Activated CD8-positive, alpha-beta memory T cell treated with anti-CD3 and anti-CD28 coated beads for 1 hour (primary cell): ENCODE measurements at places on chromosomes 16 and 17.

DNA sequence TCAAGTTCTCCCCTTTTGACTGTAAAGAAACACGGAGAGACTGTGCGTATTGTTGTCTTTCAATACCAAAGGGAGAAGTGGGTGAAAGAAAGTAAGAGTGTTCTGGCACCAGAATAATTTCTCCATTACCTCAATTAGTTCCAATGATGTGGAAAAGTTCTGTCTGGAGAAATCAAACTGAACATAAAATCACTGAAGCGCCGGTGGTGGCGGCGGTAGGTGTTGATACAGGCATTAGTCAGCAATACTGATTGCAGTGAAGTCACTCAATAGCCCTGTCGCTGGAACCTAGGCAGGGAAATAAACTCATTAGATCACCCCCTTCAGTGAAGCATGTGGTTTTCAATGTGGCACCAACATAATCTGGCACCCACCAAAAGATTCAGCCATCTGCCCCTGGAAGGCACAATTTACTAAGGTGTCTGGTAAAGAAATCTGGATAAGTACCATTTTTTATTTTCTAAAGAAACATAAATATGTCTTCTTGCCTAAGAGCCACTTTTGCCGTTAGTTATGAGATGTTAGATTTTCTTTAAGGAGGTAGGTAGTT is 274.2 kb upstream of the SOX9 start:
- no peak for DNase-seq

- no peak for DNase-seq
Measured at GRCh38 chr17:1714980-1715802, 5.0 kb upstream of the TLCD2 start.

DNA sequence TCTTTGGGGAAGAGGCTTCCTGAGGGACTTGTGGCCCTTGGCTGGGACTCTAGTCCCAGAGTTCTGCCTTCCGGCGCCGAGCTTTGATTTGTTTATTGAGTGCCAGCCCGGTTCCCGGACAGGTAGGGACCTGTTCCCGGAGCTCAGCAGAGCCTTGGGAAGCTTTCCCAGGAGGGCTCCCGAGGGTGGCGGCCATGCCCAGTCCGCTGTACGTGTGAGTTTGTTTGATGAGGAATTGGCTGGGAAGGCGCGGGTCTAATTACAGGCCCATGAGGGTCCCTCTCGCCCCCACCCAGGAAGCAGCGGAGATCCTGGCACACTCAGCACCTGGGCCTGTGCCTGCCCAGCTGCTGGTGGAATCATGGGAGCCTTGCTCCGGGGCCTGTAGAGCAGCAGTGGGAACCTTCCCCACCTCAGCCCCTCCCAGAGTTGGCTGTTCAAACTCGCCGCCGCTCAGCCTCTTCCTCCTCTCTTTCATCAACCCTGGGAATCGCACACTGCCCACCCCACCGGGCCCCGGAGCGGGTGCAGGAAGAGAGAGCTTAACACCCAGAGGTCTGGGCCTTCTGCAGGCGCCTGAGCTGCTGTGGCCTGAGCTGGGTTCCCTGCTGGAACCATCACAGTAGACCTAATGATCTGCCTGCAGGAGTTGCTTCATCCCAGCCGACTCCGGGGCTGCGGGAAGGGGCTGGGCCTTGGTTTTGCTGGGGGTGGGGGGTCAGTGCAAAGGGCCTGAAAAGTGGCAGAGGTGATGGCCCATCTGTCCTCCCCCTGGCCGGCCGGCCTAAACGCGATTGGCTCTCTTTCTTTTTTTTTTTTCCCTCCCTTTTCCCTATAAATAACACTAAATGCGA is 313.7 kb downstream of the SEC14L1 start:
- no peak for DNase-seq

DNA sequence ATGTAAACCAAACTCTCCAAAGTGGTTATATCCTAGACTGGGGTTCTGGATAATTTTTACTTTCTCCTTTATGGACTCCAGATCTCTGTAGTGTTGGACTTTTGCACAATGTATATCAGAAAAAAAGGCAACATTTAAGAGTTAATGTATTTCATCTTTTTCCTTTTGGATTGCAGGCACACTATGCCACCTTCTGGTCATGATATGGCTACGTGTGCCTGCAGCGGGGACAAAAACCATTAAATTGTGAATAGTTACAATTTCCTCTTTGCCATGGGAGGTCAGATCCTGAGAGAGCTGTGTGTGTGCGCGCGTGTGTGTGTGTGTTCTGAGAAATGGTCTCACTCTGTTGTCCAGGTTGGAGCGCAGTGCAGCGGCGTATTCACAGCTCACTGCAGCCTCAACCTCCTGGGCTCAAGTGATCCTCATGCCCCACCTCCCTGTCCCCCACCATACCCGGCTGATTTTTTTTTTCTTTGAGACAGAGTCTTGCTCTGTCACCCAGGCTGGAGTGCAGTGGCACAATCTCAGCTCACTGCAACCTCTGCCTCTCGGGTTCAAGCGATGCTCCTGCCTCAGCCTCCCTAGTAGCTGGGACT is 4.3 kb upstream of the SGF29 start:
- DNase-seq: no peak

DNA sequence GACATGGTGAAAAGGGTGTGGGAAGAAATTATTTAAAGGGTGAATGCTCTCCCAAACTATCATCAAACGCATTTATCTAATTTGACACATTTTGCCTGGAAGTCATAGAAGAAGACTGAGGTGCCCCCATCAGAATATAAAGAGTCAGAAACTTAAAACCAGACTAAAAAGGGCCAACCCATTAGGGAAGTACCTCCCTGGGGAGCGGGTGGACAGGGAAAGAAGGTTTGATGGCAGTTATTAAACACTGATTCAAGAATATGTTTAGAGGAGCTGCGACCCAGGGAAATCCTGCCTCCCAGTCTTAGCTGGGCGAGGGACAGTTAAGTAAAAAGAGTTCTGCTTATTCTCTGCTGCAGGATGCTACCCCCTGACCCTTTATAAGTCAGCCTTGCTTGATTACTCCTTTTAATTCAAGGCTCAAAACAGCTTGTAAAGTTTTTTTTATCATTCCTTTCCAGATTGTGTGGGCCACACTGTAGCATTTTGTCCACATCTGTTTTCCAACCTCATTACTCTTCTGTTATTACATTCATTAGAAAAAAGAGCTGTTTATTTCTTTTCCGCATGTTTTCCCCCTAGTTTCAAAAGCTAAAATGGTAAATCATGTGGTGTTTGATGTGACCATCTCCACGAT is 138.5 kb upstream of the TBX2 start:
- no peak for DNase-seq

DNA sequence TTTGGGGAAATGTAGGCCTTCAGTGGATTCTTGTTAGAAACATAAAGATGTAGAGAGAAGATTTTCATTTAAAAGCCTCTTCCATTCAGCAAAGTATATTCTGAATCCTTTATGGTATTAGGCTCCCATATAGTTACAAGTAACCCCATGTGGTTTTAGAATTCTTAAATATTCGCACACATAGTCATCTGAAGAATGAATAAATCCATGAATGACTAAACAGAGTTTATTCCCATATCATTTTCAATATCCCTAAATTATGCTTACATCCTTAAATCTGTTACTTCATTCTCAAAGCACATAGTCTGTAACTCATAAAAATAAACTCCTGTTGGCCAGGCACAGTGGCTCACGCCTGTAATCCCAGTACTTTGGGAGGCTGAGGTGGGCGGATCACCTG is 962.1 kb downstream of the KCNJ18 start:
- DNase-seq: no peak

DNA sequence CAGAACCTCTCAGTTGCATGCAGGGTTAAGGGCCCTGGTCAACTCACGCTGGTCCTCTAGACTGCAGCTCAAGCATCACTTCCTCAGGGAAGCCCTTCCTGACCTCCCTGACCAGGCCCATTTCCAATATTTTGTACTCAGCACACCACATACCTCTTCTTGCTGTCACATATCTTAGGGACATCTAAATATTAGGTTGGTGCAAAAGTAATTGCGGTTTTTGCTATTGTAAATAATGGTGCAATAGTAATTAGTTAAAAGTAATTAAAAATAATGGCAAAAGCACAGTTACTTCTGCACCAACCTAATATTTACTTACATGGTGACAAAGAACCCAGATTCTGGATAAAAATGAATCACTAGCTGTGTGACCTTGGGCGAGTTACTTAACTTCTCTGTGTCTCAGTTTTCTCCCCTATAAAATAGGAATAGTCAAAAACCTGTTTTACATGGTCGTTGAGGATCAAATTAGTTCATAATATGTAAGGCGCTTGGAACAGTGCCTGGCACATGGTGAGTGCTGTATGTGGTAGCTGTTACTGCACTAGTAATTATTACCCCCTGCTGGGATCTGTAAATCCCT is 177.4 kb downstream of the PRKCB start:
- DNase-seq: no peak

DNA sequence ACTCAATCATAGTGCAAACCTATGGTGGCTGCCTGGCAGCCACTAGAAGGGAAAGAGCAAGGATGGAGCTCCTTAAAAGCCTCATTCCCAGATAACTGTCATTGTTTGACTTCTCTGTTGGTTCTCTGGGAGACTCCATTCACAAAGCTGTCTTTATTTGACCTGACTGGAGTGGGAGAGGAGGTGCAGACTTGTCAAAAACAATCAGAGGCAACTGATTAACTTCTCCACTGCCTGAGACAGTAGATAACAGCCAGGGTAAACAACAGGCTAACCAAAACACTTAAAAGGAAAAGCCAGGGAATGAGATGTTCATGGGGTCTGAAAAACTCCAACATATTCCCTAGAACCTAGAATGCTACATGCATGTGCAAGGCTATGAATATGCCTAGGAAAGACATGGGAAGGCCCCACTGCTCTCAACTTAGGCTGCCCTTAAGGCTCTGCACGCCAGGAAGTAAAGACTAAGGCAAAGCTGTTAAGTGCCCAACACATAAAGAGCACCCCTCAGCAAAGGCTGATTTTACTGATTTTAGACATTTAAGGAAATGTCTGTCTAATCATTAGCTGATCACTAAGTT is 82.0 kb downstream of the TTC19 start:
- no peak for DNase-seq

- DNase-seq: no peak
Measured at GRCh38 chr16:85330694-85331188, 218.5 kb upstream of the CIBAR2 start.

GRCh38 chr16:79560318-79560717 is 40.2 kb downstream of the MAF start:
- no peak for DNase-seq

- DNase-seq: no peak
Measured at GRCh38 chr16:71780521-71781089, 28.0 kb downstream of the AP1G1 start.

DNA sequence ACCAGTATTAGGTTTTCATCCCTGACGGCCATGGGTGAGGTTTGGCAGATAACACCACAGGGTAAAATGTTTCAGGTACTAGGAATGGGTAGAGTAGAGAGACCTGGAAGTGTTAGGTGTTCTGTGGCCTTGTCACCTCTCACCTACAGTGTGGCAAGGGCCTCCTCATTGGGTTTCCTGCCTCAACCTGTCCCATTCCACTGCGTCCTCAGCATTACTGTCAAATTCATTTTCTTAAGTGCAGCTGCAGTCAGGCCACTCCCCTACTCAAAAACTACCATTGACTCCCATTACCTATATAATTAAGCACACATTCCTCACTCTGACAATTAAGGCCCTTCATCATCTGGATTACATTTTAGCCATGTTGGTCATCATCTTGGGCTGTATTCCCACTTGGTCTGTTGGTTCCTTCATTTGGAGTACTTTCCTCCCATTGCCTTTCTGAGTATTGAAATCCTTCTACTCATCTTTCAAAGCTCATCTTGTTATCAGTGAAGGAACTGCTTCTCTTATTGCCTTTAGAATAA is 64.5 kb downstream of the NUP88 start:
- DNase-seq: no peak

GRCh38 chr16:84667600-84668309 is 19.4 kb downstream of the KLHL36 start:
- no peak for DNase-seq

DNA sequence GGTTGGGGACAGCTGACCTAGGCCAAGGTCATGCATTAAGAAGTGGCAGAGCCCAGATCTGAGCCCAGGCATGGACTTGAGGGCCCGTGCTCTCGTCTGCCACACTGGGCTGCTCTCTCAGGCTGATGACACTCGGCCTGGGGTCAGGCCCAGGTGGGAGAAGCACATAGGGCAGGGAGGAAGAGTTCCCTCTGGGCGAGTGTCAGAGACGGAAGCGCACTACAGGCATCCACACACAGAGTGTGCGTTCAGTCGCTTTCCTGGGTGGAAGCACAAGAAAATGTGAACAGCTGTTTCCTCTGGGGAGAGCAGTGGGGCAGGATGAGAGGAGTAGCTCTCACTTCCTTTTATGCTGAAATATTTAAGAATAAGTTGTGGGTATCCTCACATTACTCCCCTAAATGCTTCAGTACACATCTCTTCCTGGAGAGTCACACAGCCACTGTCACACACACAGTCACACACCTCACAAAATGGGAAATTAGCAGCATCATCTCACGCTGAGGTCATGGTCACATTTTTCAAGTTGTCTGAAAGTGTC is 59.7 kb downstream of the B9D1 start:
- DNase-seq: no peak

DNA sequence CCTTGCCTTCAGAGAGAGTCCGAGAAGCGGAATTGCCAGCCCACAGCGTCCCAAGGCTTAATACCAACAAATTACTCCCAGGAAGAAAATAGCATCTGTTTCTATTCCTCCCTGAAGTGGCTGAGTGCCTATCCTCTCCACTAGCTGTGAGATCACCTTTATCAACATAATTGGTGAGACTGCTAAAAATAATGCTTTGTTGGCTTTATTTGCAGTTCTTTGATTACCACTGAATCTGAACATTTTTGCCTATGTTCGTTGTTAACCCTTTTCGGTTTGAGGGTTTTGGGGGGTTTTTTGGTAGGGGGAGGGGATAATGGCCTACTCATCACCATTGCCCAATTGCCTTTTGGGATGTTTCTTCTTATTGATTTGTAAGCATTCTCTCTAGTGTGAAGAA is 31.0 kb downstream of the MMP15 start:
- DNase-seq: no peak

GRCh38 chr17:57154921-57155320 is 69.9 kb downstream of the AKAP1 start:
- no peak for DNase-seq

- no peak for DNase-seq
Measured at GRCh38 chr16:49292413-49292812, 10.8 kb upstream of the CBLN1 start.

- DNase-seq: no peak
Measured at GRCh38 chr16:67967183-67967957, 1.1 kb downstream of the SLC12A4 start.

GRCh38 chr17:71349908-71350600 is 770.8 kb upstream of the SOX9 start:
- DNase-seq: no peak

DNA sequence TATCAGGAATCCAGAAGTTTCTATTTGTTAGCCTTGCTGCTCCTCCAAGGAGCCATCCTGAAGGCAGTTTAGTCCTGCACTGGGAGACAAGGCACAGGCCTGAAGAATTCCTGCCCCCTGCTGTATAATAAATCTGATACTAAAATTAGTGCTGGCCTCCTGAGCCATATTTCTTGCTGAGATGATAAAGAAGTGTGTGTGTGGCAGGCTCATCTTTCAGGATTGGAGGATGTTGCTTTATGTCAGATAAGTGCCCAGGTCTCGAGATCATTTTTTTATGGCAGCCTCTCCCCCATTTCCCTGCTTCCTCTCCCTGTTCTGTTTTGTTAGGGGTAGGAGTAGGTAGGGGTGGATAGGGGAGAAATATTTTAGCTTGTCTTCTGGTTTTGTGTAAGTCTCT is 26.0 kb downstream of the MSI2 start:
- DNase-seq: no peak
